ENCODE measurements at places on chromosomes 7 and 10. TPM values are rescaled to one million over a fixed set of nuclear protein-coding genes. Genes with fewer than 3 reads are reported as not detected.
A peak's percentile ranks its signal among the peaks of the same experiment; 100 is the strongest.

DNA sequence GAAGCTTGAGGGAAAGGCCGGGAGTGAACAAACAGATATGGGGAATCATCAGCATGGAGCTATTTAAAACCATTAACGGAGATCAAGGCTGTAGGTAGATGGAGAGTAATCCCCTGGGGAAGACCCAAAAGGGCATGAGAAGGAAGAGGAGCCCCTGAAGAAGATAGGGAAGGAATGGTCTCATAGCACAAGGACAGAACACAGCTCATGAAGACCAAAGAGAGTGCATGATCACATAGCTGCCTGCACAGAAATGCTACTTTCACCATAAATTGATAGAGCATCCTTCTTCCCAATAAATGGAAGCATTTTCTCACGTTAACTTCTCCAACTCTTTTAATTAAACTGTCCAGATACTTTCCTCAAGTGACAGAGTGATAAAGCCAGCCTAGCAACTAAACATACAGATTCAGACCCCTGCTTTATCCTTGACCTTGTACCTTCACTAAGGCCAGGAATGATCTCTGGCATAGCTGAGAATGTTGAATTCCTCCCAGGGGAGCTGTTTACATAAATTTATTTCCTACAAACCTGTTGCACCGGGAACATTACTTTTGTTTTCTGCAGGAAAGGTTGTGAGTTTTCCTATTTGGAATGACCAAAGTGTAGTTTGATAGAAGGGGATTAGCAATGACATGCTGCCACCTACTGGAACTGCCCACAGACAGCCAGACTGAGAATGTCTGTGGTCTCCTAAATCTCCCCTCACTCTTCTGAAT is 110.8 kb upstream of the LRGUK start:
- no peaks in the 10 kb centered on the region for H3K4me1 ChIP-seq
- H3K4me3 ChIP-seq, result no peak overlapping the region
- no peak overlapping the region for H3K27ac ChIP-seq
- no peaks in the 10 kb centered on the region for H3K36me3 ChIP-seq
- no peak for DNase-seq

DNA sequence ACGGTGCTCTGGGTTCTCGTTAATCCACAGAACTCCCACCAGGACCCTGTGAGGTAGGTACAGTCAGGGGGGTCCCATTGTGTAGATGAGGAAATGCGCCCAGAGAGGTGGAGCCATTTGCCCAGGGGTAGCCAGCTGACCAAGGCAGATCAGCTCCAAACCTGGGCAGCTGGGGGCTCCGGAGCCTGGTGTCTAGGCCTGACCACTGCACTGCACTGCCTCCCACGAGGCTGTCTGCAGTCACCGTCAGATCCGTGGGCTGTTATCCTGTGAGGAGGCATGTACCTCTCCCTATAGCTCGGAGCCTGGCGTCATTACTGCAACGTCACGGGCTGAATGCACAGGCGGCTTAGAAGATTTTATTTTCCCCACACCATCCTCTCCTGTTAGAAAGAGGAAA is 411.8 kb upstream of the FOXK1 start:
- no peaks in the 10 kb centered on the region for H3K4me1 ChIP-seq
- no peak overlapping the region for H3K4me3 ChIP-seq
- no peak for DNase-seq
- no peak overlapping the region for H3K27ac ChIP-seq

The FAM20C gene
- 35.0 TPM for total RNA-seq

DNA sequence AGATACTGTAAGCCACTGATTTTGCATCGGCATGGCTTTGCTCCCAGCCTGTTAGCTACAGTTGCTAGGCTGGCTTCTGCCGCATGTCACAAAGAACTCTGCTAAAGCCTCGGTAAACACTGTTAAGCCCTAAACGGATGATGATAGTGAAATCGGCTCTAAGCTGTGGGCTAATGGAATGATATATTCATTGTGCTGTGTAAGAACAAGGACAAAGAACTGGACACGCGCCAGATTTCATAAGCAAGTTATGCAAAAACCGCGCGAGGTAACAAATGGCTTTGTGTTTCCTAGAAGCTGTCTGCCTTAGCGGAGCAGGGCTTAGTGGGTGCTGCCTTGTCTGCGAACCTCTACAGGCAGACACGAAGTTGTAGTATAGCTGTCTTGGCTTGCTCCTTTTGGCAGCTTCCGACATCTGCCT is 331.3 kb upstream of the COBL start:
- no peak for DNase-seq
- no peaks in the 10 kb centered on the region for H3K27me3 ChIP-seq
- H3K4me1 ChIP-seq, result no peaks in the 10 kb centered on the region
- H3K27ac ChIP-seq, result no peak overlapping the region

DNA sequence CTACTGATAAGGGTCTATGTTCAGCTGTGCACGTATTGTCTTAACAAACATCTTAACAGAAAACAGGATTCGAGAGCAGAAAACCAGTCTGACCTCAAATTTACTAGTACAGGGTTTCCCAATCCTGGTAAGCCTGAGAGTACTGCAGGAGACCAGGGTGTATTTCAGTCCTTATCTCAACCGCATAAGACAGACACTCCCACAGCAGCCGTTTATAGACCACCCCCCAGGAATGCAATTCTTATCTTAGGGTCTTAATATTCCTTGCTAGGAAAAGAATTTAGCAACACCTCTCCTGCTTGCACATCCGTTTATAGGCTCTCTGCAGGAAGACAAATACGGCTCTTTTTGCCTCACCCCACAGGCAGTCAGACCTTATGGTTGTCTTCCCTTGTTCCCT is 277.3 kb downstream of the SDK1 start:
- no peak overlapping the region for H3K4me3 ChIP-seq
- H3K4me1 ChIP-seq, result no peaks in the 10 kb centered on the region
- no peaks in the 10 kb centered on the region for H3K27me3 ChIP-seq
- H3K27ac ChIP-seq, result no peak overlapping the region
- H3K36me3 ChIP-seq, result peaks cover 4% of the 10 kb centered on the region

DNA sequence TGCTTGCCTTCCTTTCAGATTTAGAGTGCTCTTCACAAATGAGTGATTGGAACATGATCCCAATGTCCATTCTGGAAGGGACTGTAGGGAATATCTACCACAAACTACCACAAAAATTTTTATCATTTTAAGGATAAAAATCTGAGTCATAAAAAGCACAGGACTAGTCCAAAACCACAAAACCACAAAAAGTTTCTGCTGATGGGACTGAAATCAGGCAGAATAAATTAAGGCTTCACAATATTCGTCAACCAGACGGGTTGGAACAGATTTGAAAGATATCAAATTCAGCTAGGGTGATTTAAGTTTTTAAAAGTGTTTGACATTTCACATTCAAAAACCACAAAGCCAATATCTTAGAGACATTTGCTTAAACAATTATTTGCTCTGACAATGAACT is 100.1 kb upstream of the PTN start:
- no peaks in the 10 kb centered on the region for H3K27me3 ChIP-seq
- H3K36me3 ChIP-seq, result no peaks in the 10 kb centered on the region
- peaks cover 58% of the 10 kb centered on the region for H3K4me1 ChIP-seq
- H3K4me3 ChIP-seq, result no peak overlapping the region
- DNase-seq, result no peak
- peak overlapping the region; percentile 25 for H3K27ac ChIP-seq

DNA sequence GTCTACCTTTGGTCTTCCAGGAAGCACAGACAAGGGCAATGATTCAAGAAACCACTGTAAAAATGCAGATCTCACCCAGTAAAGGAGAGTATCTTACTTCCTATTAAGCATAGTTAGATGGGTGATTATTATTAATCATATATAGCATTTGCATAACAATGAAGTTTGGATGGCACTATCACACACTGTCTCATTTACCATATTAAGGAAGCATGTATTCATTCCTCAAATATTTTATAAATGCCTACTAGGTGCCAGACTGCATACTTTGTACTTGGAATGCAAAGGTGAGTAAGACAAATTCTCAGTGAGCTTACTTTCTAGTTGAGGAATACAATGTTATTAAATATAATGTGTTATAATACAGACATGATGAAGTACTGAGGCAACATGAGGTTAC is 53.9 kb upstream of the SKAP2 start:
- H3K4me1 ChIP-seq, result no peaks in the 10 kb centered on the region
- no peak overlapping the region for H3K27ac ChIP-seq
- no peak for DNase-seq
- H3K27me3 ChIP-seq, result peaks cover 16% of the 10 kb centered on the region
- no peaks in the 10 kb centered on the region for H3K36me3 ChIP-seq

The MMP21 gene
- total RNA-seq, result not detected

The FMC1 gene
- 9.1 TPM for total RNA-seq

The SSC4D gene
- 1.2 TPM for total RNA-seq

The GIMAP1 gene
- total RNA-seq, result not detected

The FAM24A gene
- not detected for total RNA-seq

DNA sequence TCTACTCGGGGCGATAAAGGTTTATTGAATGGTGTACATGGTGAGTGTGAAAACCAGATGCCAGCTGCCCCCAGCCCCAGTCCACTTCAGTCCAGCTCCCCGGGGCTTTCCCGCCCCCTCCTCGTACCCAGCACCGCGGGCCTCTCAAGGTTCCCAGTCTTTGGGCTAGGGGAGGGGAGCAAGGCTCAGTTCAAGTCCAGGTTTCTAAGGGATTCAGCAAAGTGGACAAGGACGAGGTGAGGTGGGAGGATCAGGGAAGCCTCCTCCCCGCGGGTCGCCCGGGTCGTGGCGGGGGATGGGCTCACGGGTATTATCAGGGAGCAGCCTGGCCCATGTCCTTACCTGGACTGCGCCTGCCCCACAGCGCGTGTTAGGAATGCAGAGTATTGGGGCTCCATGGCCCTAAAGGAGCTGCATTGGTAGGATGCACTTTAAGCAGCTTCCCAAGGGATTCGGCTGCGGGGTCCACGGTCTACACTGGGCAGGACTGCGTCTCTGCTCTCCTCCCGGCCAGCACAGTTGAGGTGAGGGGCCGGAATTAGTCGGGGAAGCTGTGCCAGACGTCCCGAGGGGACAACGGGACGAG is 541 bp upstream of the PFKFB3 start:
- peaks cover 27% of the 10 kb centered on the region for H3K4me1 ChIP-seq
- DNase-seq, result no peak
- H3K27ac ChIP-seq, result peak overlapping the region; percentile 85
- no peaks in the 10 kb centered on the region for H3K27me3 ChIP-seq
- peak overlapping the region; percentile 79 for H3K4me3 ChIP-seq

DNA sequence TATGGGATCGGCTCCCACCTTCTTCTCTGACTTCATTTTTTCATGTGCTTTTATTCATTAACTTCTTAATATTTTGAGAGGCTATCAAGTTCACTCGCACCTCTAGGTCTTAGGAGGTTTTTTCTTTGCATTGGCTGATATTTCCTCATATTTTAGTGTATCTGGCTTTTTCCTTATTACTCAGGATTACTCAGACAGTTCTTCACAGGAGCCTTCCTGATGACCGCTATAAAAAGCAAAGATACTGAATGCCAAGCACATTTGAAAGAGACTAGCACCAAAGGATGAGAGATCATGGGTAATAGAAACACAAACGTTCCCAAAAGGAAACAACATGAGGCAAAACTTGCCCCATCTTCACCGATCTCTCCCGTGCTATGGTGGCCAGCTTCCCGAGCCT is 409.2 kb upstream of the KLF6 start:
- H3K27ac ChIP-seq, result no peak overlapping the region
- no peaks in the 10 kb centered on the region for H3K27me3 ChIP-seq
- H3K36me3 ChIP-seq, result no peaks in the 10 kb centered on the region
- DNase-seq, result no peak

The ZNF398 gene
- total RNA-seq, result 15.8 TPM

DNA sequence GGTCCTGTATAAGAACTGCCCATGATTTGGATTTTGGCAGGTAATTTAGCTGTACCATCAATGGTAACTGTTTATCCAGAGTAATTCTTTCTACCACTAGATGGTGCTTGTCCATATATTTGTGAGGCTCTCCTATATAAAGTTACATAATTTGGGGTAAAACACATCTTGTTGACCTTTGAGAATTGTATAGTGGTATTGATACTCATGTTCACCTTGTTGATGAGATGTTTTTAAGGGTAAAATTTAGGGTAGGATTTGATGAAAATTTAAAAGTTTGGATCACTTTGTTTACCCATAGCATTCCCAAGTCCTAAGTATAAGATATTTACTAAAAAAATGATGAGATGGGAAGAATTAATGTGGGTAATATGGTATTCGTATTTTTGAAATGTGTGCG is 31.6 kb downstream of the ST7 start:
- DNase-seq, result no peak
- no peaks in the 10 kb centered on the region for H3K36me3 ChIP-seq
- peaks cover 25% of the 10 kb centered on the region for H3K4me1 ChIP-seq
- no peak overlapping the region for H3K4me3 ChIP-seq

- H3K36me3 ChIP-seq, result no peaks in the 10 kb centered on the region
- H3K27me3 ChIP-seq, result no peaks in the 10 kb centered on the region
- no peaks in the 10 kb centered on the region for H3K4me1 ChIP-seq
- no peak overlapping the region for H3K27ac ChIP-seq
- H3K4me3 ChIP-seq, result no peak overlapping the region
Observed at GRCh38 chr7:141915565-141915964, 634 bp upstream of the OR9A4 start.

- no peak overlapping the region for H3K27ac ChIP-seq
- DNase-seq, result no peak
- no peaks in the 10 kb centered on the region for H3K36me3 ChIP-seq
Observed at GRCh38 chr10:75083972-75084833, 27.3 kb upstream of the SAMD8 start.

The TCAF2 gene
- 2.3 TPM for total RNA-seq

- H3K4me3 ChIP-seq, result no peak overlapping the region
- H3K36me3 ChIP-seq, result no peaks in the 10 kb centered on the region
- no peak for DNase-seq
- H3K27me3 ChIP-seq, result peaks cover 7% of the 10 kb centered on the region
Observed at GRCh38 chr7:31407178-31407676, 66.7 kb upstream of the NEUROD6 start.

The STK32C gene
- 17.9 TPM for total RNA-seq

Data from chondrocyte (in vitro differentiated cells).